DMS153 (cell line): ENCODE measurements at places on chromosomes 3 and 15.

- no peak for DNase-seq
These were observed 60.2 kb downstream of the PLXNA1 start for GRCh38 chr3:127043041-127043641.

GRCh38 chr15:50049871-50050270, 69.2 kb downstream of the ATP8B4 start:
- no peak for DNase-seq

GRCh38 chr15:96344706-96345559, 14.4 kb downstream of the NR2F2 start:
- no peak for DNase-seq

DNA sequence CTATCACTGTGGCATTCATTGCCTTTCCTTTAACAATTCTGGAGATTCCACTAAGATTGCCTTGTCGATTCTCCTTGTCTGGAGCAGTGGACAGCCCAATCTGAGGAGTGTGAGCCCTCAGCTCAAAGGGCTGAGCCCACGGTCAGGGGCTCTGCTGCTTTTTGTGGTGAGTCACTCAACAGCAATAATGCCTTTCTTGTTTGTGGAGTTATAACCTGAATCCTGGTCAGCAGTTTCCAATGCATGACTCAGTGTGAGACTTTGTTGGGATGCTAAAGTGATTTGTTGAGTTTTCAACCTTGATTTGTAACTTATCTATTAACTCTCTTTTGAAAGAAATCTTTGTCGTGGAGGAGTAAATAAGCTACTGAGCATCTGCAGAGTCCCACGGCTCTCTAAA, 183.5 kb downstream of the TJP1 start:
- DNase-seq, result no peak

- DNase-seq, result no peak
These were observed 1189.5 kb downstream of the ZPLD1 start for GRCh38 chr3:103624271-103624670.

GRCh38 chr3:23956701-23957100, 11.6 kb downstream of the NR1D2 start:
- DNase-seq, result no peak

GRCh38 chr3:96779810-96780209, 34.6 kb upstream of the EPHA6 start:
- DNase-seq, result no peak

GRCh38 chr15:96561593-96561992, 231.1 kb downstream of the NR2F2 start:
- no peak for DNase-seq

GRCh38 chr3:160065786-160066185, 77.2 kb downstream of the IL12A start:
- no peak for DNase-seq

DNA sequence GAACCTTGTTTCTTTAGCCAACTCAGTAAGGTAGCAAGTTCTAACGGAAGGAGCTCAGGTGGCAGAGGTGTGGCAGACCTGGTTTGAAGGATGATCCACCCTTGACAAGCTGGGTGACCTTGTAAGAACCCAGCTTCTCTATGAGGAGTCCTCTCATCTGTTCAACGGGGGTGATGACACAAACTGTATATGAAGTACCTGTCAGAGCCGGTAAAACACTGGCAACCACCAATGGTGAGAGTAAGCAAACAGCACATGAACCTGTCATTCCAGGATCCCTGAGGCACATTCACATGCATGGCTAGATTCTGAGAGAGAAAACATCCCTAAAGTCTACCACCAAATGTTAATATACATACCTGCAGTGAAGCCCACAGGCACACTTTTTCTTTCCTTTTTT, 2.4 kb downstream of the SCAP start:
- DNase-seq, result no peak

DNA sequence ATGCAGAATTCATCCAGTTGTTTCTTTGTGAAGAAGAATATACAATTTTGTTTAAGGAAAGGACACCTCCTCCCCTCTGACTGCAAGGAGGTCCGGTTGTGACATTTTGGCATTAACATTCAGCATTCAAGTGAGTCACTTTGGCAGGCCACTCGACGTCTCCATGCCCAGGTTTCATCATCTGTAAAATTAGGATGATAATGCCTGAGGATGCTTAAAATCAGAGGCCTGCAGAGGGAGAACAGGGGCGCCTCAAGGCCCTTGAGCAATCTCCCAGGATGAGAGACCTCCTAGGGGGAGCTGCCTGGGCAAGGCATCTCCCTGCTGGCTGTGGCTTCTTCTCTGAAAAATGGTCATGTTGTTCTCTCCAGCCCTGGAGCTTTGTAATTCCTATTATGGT, 236.0 kb downstream of the CACNA2D3 start:
- DNase-seq, result no peak

DNA sequence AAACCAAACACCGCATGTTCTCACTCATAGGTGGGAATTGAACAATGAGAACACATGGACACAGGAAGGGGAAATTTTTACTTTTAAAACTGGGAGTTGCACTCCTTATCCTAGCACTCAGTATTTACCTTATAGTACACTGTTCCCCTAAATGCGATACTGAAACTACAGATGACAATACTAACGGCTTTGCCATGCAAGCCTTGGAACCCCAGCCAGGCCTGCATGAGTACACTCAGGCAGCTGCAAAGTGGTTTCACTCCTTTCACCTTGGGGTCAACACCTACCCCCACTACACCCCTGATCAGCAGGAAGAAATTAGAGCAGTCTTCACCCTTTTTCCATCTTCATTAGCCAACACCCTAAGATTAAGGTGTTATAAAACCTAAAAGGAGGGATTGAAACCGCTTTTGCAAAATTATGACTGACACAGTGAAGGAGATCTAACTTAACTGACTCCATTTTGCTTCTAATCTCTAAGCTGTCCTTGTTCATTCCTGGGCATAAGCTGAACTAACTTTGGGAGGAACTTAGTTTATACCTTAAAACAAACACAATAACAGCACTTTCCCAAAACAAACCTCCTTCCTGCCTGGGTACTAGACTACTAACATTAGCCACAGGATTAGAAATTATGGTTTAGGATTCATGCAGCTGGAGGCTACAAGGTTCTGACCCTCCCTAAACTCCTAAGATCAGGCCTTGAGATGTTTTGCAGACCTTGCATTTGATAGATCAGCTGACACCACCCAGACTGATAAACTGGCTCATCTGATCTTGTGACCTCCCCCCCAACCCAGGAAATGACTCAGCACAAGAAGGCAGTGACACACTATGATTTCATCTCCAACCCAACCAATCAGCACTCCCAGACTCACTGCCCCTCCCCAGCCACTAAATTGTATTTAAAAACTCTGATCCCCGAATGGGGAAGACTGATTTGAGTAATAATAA, 452.1 kb upstream of the PPP2R3A start:
- DNase-seq, result no peak

GRCh38 chr15:89837134-89837829, 22.6 kb upstream of the ANPEP start:
- DNase-seq, result no peak

- no peak for DNase-seq
These were observed 50.6 kb downstream of the SV2B start for GRCh38 chr15:91150502-91151160.

GRCh38 chr3:127480196-127480954, 110.2 kb downstream of the TPRA1 start:
- DNase-seq, result no peak

DNA sequence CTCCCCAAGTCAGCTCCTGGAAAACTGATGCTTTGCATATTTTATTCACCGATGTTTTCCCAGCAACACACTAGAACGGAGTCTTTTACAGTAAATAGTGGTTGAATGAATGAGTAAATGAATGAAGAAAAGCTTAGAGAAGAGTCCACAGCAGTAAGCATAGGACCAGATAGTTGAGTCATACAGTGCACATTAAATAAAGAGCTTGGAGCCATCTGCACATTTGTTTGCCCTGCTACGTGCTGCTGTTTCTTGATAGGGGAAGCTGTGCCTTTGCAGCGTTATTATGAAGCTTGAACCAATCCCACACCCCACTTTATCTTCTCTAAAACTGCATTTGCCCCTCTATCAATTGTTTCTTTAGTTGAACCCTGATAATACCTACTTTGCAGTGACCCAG, 1.2 kb downstream of the FAM98B start:
- no peak for DNase-seq

- no peak for DNase-seq
These were observed 84.6 kb downstream of the MESD start for GRCh38 chr15:80904998-80905397.

DNA sequence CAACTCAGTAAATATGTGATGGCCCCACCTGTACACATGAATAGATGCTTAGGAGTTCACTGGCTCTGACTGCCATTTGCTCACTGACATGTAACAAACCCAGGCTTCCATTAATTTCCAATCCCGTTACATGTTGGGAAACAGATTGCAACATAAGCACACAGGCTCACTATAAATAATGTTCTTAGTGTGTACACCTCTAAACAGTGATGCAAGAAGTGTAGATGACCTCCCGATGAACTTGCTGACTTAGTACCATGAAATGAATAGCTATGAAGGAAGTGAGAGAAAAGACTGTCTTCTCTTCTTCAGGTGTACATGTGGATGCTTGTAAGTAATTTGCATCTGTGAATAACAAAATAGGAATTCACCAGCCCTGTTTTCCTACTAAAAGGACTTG, 21.4 kb upstream of the FSIP1 start:
- no peak for DNase-seq

GRCh38 chr3:114994554-114995341, 152.3 kb downstream of the ZBTB20 start:
- DNase-seq, result no peak

DNA sequence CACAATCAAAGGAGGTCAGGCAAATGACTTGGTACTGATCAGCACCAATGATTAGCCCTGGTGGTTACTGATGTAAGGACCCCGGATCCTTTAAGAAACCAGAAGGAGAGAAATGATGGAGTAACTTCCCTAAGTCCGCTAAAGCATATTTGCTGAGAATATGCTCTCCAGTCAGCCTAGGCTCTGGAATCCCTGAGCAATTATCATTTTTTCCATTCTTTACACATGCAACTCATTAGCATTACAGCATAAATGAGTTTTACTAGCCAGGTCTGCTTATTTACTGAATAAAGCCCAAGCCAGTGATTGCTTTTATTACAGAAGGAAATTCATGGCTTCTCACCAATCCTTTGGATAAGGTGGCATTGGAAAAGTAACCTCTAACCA, 139.2 kb upstream of the WNT5A start:
- DNase-seq, result no peak

DNA sequence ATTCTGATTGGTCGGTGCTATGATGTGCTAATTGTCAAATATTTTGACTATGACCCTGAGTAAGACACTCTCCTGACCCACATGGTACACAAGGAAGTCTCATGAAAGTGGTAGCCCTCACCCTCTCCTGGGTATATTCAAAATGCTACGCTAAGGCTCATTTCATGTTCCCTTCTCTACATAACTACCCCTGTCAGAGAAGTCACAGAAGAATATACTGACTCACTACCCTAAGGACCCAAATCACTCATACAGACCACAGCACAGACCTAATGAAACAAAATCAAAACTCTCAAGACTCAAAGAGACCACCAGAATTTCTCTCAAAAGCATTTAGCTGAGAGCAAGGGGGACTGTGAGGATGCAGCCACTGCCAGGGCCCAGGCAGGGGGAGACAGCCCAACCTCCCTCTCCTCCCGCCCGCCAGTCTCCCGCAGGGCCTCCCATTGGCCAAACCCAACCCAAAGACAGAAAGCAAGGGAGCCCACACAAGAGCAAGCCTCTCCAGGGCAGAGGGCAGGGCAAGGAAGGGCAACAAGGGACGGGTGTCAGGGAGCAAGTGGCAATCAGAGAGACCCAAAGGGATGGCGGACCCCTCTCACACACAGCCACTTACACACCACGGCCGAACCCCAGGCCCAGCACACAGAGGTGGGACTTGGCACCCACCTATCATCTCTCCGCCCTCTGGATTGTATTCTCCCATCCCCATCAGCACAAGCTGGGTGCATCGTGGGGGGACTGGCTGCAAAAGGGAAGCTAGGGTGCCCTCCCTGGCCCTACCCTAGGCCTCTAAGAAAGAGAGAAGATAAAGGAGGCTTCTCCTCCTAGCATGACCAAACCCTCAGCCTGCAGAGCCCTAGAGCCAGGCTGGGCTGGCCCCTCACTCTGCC, 41.6 kb downstream of the MEGF11 start:
- DNase-seq, result no peak

DNA sequence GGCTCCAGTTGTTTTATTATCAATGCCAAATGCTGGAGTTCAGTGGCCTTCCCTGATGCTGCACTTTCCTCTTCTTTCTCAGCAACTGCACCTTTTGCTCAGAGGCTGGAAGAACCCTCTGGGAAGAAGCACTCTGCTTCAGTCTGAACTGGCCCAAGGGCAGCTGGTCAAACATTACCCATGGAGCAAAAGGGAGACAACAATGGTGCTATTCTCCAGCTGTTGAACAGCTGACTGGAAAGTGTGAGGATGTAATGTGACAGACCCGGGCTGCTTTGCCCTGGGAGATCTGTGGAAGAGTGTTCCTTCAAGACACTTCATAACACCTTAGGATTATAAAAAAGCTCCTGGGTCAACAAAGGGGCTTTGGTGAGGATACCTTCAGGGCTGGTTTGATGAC, 84.9 kb downstream of the EPHB1 start:
- peak; percentile 27 for DNase-seq

- DNase-seq, result no peak
These were observed 111.9 kb upstream of the TSC22D2 start for GRCh38 chr3:150296123-150296735.

DNA sequence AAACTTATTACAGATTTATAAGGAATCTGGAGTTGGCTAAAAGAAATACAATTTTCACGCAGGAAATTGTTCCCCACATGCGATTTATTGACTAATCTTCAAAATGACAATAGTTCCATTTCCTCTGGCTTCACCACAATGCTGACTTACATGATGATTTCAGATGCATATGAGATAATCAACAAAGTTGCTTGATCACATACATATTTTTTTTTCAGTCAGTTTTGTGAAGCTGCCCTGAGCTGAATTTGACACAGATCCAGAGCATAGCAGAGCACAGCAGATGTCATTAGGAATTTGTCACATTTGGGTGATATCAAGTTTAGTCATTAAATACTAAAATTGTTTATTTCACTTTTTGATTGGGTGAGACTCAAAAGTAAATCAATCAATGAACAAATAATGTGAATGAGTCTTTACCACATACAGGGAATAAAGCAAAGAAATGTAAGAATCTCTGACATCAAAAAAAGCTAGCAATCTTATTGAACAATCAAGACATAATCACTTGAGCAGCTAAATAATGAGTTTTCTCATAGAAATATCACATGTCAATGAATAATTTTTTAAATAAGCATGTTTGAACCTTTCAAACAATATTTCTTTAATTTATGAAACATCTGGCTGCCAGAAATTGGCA, 18.3 kb downstream of the CPB1 start:
- DNase-seq, result no peak

GRCh38 chr15:86522721-86523120, 443.1 kb downstream of the AGBL1 start:
- no peak for DNase-seq
